ENCODE measurements at places on chromosomes 6 and 20.

- no peaks in the 10 kb centered on the region for H3K27me3 ChIP-seq
- peaks cover 25% of the 10 kb centered on the region for H3K4me1 ChIP-seq
- no peak overlapping the region for H3K4me3 ChIP-seq
- DNase-seq: no peak
- no peaks in the 10 kb centered on the region for H3K36me3 ChIP-seq
- no peak overlapping the region for H3K27ac ChIP-seq
Measured at GRCh38 chr6:14518515-14519217, 401.1 kb downstream of the CD83 start.

- no peak overlapping the region for H3K27ac ChIP-seq
- H3K4me3 ChIP-seq: no peak overlapping the region
- no peaks in the 10 kb centered on the region for H3K36me3 ChIP-seq
Measured at GRCh38 chr6:46940433-46941226, 18.9 kb upstream of the ADGRF5 start.

- no peaks in the 10 kb centered on the region for H3K27me3 ChIP-seq
- H3K4me1 ChIP-seq: no peaks in the 10 kb centered on the region
- H3K27ac ChIP-seq: no peak overlapping the region
- H3K4me3 ChIP-seq: no peak overlapping the region
- no peak for DNase-seq
Measured at GRCh38 chr6:64988148-64988547, 718.9 kb downstream of the EYS start.

- peaks cover 66% of the 10 kb centered on the region for H3K27me3 ChIP-seq
- H3K27ac ChIP-seq: no peak overlapping the region
Measured at GRCh38 chr20:676315-676937, 824 bp upstream of the SCRT2 start.

- H3K27me3 ChIP-seq: no peaks in the 10 kb centered on the region
- no peaks in the 10 kb centered on the region for H3K4me1 ChIP-seq
- no peaks in the 10 kb centered on the region for H3K36me3 ChIP-seq
- no peak overlapping the region for H3K4me3 ChIP-seq
Measured at GRCh38 chr20:2902291-2902690, 29.0 kb downstream of the PTPRA start.

DNA sequence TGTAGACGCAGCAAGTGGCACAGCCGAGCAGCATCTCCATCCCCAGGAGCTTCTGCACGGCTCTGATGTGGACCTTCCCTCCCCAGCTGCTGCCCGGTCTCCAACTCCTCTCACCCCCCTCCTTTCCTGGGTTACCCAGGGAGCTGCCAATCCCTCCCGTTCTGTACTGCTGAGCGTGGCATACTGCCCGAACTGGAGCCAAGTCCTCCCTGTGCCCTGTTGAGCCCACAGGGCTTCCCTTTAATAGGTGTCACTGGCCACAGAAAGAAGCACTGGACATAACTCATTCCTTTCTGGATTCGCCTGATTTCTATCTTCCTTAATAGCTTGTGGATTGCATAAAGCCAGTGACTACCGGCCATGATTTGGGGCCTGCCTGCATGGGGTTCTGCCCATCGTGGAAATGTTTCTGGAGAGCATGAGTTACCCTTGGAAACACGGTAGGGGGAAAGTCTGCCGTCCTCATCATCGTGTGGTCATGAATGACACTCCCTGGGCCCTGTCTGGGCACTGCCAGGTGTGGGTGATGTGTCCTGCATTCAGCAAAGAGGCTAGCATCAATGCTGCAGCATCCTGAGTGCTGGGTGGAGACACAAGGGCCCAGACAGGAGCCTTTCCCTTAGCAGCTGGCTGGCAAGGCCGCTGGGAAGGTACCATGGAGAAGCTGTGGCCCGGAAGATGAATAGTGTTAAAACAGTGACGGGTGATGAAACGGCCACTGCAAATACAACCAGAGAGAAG lies 189.7 kb downstream of the SYNDIG1 start:
- H3K27me3 ChIP-seq: no peaks in the 10 kb centered on the region
- no peaks in the 10 kb centered on the region for H3K4me1 ChIP-seq
- H3K36me3 ChIP-seq: no peaks in the 10 kb centered on the region

DNA sequence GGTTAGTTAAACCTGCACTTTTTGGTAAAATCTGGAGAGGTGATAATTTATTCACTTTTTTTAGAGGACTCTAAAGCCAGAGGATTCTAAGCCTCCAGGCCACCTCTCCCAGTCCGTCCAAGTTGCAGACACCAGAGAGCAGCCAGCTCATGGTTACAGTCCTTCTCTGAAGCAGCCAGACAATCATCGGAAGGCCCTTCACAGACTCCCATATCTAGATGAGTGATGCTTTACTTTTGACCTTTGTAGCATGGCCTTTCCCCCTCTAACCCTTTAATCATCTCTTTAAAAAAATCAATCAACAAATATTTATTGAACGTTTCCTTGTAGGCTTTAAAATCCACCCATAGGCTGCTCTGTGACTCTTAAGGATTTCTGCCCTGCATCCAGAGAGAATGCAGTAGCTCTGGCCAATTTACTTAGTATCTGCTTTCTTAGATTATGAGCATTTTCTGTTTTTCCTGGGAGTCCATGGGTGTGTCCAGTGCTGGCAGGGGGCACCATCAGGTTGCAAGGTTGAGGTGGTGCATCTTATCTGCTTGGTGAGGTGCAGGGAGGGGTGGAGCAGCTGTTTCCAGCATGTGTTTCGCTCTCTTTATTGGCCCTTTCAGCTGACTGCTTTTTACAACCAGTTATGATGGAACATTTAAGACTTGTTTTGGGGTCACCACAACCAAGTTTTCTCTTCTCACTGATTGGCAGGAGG lies 58.6 kb downstream of the JARID2 start:
- H3K4me3 ChIP-seq: no peak overlapping the region
- H3K27me3 ChIP-seq: no peaks in the 10 kb centered on the region
- no peak overlapping the region for H3K27ac ChIP-seq
- H3K36me3 ChIP-seq: no peaks in the 10 kb centered on the region
- DNase-seq: no peak

- no peak for DNase-seq
- H3K27me3 ChIP-seq: no peaks in the 10 kb centered on the region
- no peaks in the 10 kb centered on the region for H3K36me3 ChIP-seq
- no peak overlapping the region for H3K27ac ChIP-seq
Measured at GRCh38 chr6:166925141-166925996, 31.0 kb downstream of the RNASET2 start.

DNA sequence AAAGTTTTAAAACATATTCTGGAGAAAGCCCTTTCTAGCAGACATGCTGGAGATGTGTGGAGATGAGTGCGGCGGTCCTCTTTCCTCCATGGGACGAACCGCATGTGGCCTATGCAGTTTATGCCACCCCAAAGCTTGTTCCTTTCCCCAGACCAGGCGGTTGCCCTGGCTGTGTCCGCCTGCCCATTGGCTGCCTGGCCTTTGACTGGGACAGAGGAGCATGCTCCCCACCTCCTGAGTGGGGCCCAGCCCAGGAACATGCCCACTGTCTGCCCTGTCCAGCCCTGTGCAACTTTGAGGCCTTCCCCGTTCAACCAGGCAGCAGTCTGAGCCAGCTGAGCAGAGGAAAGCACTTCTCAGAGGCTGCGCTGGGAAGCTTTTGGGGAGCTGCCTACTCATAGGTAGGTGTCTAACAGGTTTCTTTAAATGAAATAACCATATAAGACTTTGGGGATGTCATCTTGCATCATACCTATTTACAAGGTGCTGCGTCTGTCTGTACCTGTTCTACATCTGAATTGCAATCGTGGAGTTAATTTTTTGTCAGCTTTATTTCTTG lies 20.6 kb downstream of the FOXC1 start:
- peaks cover under 1% of the 10 kb centered on the region for H3K4me1 ChIP-seq
- DNase-seq: no peak
- peaks cover 5% of the 10 kb centered on the region for H3K27me3 ChIP-seq
- no peak overlapping the region for H3K27ac ChIP-seq

- H3K4me1 ChIP-seq: no peaks in the 10 kb centered on the region
- no peak for DNase-seq
- H3K36me3 ChIP-seq: peaks cover 34% of the 10 kb centered on the region
- H3K27me3 ChIP-seq: no peaks in the 10 kb centered on the region
Measured at GRCh38 chr20:21342656-21343345, 39.7 kb downstream of the XRN2 start.

GRCh38 chr6:5729813-5730517 lies 276.8 kb downstream of the NRN1 start:
- no peak overlapping the region for H3K4me3 ChIP-seq
- H3K4me1 ChIP-seq: peaks cover 6% of the 10 kb centered on the region
- no peaks in the 10 kb centered on the region for H3K27me3 ChIP-seq
- no peak for DNase-seq
- no peak overlapping the region for H3K27ac ChIP-seq

DNA sequence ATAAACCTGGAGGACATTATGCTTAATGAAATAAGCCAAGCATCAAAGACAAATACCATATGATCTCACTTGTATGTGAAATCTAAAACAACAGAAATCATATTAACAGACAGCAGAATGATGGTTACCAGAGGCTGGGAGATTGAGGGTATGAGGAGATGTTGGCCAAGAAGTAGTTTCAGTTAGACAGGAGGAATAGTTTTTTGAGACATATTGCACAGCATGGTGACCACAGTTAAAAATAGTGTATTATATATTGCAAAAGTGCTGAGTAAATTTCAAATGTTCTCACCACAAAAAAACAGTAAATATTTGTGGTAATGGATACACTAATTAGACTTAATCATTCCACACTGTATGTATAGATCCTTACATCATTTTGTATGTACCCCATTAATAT lies 1.8 kb downstream of the GABRR1 start:
- H3K36me3 ChIP-seq: no peaks in the 10 kb centered on the region
- no peak overlapping the region for H3K4me3 ChIP-seq
- H3K27me3 ChIP-seq: peaks cover 5% of the 10 kb centered on the region
- no peaks in the 10 kb centered on the region for H3K4me1 ChIP-seq

- H3K27me3 ChIP-seq: no peaks in the 10 kb centered on the region
- no peak for DNase-seq
- H3K4me1 ChIP-seq: no peaks in the 10 kb centered on the region
- no peak overlapping the region for H3K4me3 ChIP-seq
Measured at GRCh38 chr6:102356170-102356569, 962.7 kb downstream of the GRIK2 start.

DNA sequence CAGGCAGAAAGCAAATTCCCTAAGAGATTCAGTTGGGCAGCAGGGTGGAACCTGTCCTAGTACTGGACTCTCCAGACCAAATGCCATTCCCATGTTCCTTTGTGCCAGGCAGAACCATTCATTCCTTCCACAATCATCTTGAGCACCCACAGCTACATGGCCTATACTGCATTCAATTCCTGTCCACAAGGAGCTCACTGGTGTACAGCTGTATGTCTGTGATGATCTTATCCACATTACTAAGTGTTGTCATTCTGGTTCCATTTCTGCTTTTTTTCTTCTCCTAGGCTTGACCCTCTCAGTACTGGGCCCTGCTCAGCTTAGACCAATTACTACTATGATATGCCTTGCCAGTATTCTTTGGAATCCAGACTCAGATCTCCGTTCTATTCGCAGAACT lies 27.5 kb downstream of the MAN1A1 start:
- H3K36me3 ChIP-seq: no peaks in the 10 kb centered on the region
- peaks cover 13% of the 10 kb centered on the region for H3K4me1 ChIP-seq
- no peak for DNase-seq
- no peaks in the 10 kb centered on the region for H3K27me3 ChIP-seq

DNA sequence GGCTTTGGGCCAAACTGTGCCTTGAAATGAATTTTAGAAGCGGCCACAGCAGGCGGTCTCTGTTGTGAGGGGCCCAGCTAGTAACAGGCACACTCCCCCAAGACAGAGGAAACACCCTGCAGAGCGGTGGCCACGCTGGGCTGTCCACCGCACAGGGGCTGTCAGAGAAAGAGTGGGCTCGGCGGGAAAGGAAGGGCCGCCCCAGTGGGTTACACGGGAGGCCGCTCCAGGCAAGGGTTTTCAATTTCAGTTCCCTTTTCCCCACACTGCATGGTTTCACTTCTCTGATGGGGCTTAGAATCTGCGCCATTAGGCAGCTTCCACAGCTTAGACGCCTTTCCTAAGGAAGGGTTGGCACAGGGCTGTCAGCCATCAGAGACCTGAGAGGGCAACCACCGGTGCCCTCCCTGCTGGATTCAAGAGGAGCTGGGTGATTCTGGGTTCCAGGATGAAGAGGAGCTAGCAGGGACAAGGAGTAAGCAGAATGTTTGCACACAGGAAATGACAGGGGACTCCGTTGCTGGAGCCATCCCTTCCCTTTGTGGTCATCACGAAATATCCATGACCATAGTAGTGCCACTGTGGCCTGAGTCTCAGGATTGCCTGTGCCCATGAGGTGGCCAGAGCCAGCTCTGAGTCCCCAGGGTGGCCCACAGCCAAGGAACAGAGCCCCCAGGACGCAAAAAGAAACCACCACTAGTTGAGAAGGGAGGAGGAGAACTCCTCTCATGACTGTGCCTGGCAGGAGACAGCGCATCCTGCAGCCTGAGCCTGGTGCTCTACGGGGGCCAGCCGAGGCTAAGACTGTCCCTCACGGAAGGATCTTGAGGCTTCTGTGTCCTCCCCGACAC lies 282.7 kb downstream of the NRN1 start:
- H3K27ac ChIP-seq: no peak overlapping the region
- no peaks in the 10 kb centered on the region for H3K27me3 ChIP-seq
- DNase-seq: no peak
- H3K36me3 ChIP-seq: no peaks in the 10 kb centered on the region
- H3K4me1 ChIP-seq: peaks cover 4% of the 10 kb centered on the region

DNA sequence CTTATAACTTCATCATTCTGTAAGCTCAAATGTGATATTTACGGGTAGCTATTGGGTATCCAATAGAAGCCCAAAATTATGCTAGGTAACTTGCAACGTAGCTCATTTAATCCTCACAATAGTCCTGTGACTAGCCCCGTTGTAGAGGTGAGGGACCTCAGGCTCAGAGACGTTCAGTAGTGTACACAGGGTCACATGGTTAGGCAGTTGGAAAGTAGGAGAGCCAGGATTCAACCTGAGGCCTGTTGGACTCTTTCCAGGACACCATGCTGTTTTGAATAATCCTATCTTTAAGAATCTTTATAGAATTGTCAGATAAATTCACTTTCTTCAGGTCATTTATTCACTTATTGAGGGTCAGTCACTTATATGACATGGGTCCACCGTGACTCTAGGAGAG lies 9.2 kb upstream of the ELOVL2 start:
- no peak overlapping the region for H3K4me3 ChIP-seq
- H3K4me1 ChIP-seq: no peaks in the 10 kb centered on the region
- H3K27ac ChIP-seq: no peak overlapping the region
- H3K36me3 ChIP-seq: no peaks in the 10 kb centered on the region
- no peaks in the 10 kb centered on the region for H3K27me3 ChIP-seq

DNA sequence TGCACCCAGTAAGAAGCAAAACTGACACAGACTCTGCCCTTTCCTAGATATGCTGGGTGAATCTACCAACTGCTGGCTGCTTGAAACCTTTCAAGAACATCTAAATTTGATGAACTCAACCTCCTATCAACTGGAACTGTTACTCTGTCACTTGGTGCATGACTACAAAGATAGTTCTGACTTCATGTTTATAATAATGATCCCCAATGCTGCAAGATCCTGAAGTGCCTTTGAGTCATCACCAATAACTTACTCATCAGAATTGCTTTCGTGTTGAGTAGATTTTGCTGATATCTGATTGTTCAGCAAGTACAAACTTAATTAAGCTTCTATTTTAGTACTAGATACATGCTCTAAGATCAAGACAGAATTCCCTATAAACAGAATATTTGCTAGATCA lies 100.2 kb upstream of the ARMC2 start:
- no peak overlapping the region for H3K27ac ChIP-seq
- no peak for DNase-seq
- no peaks in the 10 kb centered on the region for H3K27me3 ChIP-seq
- H3K4me1 ChIP-seq: peaks cover 29% of the 10 kb centered on the region

Data from keratinocyte (primary cell).